GM23338 (cell line): ENCODE measurements at places on chromosomes 2 and 18. TPM values are rescaled to one million over a fixed set of nuclear protein-coding genes. Genes with fewer than 3 reads are reported as not detected.
A peak's percentile ranks its signal among the peaks of the same experiment; 100 is the strongest.

DNA sequence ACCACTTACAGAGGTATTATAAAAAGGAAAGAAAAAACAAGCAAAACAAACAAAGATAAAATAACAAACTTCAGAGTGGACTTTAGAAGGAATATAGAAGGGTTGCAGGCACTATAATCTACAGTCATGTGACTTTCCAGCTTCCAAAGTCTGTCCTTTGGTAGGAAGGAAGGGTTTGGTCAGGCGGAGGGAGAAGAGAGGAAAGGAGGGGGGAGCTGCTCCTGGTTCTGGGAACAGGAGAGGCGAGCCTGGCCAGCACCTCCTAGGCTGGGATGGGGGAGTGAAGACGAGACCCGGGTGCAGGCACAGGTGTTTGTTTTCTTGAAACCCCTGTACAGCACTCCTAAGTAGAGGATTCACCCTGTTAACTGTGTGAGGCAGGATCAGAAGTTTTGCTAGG lies 53.8 kb upstream of the GATA6 start:
- peaks cover 4% of the 10 kb centered on the region; the same call in 1 of the 2 replicates for H3K4me1 ChIP-seq
- H3K36me3 ChIP-seq, result no peaks in the 10 kb centered on the region
- DNase-seq, result no peak
- H3K27me3 ChIP-seq, result no peaks in the 10 kb centered on the region
- no peak overlapping the region for H3K4me3 ChIP-seq

DNA sequence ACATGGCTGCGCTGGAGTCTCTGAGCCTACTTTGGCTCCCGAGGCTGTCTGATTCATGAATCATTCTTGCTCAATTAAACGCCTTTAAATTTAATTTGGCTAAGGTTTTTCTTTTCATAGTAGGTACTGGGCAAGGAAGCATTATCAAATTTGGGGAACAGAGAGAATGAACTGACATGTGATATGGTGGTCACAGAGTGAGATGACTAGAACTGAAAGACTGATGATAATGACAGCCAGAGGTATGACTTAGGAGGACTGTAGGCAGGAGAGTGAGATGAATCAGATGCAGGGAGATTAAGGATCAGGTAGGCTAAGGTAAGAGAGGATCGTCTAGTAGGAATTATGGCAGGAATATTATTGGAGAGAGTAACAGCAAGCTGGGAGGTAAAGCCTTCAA lies 40.9 kb upstream of the ST8SIA3 start:
- no peaks in the 10 kb centered on the region for H3K4me1 ChIP-seq
- H3K27me3 ChIP-seq, result no peaks in the 10 kb centered on the region
- H3K27ac ChIP-seq, result no peak overlapping the region
- no peaks in the 10 kb centered on the region for H3K36me3 ChIP-seq
- H3K4me3 ChIP-seq, result no peak overlapping the region
- DNase-seq, result no peak

- H3K27ac ChIP-seq, result peak overlapping the region; percentile 93
- no peaks in the 10 kb centered on the region for H3K36me3 ChIP-seq
- peaks cover 9% of the 10 kb centered on the region for H3K4me1 ChIP-seq
- no peaks in the 10 kb centered on the region for H3K27me3 ChIP-seq
Observed at GRCh38 chr2:27427863-27428212, 593 bp upstream of the NRBP1 start.

DNA sequence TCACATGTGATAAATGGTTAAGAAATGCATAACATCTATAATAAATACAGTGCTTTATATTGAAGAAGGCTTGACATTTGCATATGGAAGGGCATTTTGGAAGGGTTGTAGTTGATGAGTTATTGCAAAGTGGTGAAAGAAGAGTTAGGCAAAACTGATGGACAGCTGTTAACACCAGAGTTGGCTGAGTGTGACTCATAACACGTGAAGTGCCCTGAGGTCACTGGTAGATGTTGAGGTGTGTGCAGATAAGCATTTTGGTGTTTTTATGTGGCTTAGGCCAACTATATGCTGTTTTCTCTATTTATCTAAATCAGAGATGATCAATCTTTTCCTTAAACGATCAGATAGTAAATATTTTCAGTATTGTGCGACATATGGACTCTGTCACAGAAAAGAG lies 154.3 kb upstream of the KCNH7 start:
- DNase-seq, result no peak
- H3K4me3 ChIP-seq, result no peak overlapping the region
- no peaks in the 10 kb centered on the region for H3K4me1 ChIP-seq

- no peaks in the 10 kb centered on the region for H3K27me3 ChIP-seq
- DNase-seq, result no peak
- no peak overlapping the region for H3K27ac ChIP-seq
Observed at GRCh38 chr2:180473456-180473855, 466.4 kb upstream of the CWC22 start.

DNA sequence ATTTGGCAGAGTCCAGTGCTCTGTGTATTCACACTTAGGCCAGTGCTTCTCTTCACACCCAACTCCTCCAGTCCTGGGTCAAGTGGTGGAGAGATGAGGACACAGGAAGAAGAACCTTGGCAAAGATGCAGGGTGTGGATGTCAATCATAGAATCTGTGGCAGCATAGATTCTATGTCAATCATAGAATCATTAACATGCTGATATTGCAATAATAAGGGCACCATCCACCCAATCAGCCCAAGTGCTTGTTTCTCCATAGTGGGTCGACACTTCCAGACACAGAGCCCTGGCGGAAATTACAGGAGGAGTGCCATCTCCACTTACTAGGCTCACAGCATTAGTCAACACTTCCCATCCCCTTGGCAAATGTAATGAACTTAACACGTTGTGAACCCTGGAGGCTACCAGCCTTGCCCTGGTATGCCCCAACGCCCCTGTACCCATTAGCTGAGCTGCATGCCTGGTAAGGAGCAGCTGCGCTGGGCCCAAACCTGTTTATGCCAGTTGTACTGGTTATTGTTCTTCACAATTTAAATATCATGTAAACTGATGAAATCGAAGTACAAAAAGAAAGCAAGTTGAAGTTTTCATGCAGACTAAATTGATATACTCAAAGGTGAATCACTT lies 161.5 kb upstream of the SMAD2 start:
- H3K4me1 ChIP-seq, result no peaks in the 10 kb centered on the region
- no peak overlapping the region for H3K4me3 ChIP-seq
- DNase-seq, result no peak
- no peaks in the 10 kb centered on the region for H3K27me3 ChIP-seq
- H3K27ac ChIP-seq, result no peak overlapping the region
- H3K36me3 ChIP-seq, result no peaks in the 10 kb centered on the region

The PDE6D gene
- total RNA-seq, result 35.2 and 50.3 TPM in 2 replicates

DNA sequence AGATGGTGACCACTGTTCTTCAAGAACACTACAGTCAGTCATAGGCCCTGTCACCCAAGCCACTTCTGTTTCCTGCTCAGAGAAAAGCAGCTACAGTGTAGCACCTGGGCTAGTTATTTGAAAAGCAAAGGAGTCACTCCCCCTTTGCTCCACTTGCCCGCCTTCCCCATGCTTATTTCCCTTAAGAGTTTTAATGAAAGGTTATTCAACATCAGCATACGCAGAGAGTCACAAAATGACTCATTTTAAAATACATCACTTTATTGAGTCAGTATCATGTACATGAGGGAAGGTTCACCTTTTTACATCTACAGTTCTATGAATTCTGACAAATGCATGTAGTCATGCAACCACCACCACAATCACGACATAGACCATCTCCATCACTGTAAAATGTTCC lies 71.3 kb downstream of the TNFRSF11A start:
- no peak overlapping the region for H3K4me3 ChIP-seq
- no peaks in the 10 kb centered on the region for H3K27me3 ChIP-seq
- H3K27ac ChIP-seq, result no peak overlapping the region
- H3K36me3 ChIP-seq, result no peaks in the 10 kb centered on the region; the same call in 1 of the 2 replicates

GRCh38 chr2:223055836-223056235 lies 3.8 kb downstream of the KCNE4 start:
- H3K36me3 ChIP-seq, result no peaks in the 10 kb centered on the region
- DNase-seq, result no peak
- no peak overlapping the region for H3K4me3 ChIP-seq
